ENCODE measurements at places on chromosomes 13 and 19.

- DNase-seq: no peak
Measured at GRCh38 chr13:60922576-60923231, 492.9 kb downstream of the PCDH20 start.

DNA sequence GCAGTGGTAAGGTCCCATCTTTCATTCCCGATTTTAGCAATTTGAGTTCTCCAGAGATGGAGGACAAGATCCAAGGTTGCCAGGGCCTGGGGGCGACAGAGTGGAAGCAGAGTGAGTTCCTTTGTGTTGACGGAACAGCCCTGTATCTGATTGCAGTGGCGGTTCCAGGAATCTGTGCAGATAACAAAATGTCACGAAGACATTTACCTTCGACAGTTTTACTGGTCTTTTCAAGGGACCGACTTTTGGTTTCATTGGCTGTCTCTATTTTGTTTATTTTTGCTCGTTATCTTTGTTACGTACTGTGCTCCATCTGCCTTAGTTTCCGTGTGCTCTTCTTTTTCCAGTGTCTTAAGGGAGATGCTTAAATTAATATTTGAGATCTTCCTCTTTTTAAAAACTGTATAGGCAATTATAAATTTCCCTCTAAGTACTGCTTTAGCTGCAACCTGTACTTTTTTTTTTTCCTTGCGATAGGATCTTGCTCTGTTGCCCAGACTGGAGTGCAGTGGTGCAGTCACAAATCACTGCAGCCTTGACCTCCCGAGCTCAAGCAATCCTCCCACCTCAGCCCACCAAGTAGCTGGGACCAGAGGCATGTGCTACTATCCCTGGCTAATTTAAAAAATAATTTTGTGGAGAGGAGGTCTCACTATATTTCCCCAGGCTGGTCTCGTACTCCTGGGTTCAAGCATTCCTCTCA, 23.2 kb downstream of the KDM4B start:
- no peak for DNase-seq

DNA sequence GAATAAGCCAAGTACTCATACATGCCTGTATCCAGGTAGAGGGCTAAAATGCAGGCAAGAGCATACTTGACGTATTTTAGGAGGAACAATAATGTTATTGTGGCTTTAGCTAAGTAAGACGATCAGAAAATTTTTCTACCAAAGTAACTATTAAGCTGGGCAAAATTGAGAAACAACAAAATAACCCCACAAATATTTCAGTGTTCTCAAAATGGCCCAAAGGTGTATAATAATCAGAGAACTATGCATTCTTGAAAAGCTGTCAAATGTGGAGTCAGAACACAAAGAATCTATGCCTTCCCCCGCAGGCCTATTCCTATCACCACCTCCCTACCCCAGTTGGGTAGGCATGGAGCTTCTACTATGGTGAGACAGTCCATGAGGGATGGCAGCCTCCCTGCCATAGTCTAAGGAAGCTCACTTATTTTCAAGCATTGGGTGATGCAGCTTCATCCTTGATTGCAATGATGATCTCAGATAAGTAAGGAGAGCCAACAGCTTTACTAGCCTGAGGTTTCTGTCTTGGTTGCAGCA, 1132.5 kb upstream of the SPRY2 start:
- DNase-seq: no peak

GRCh38 chr19:35015270-35015953, 14.9 kb upstream of the SCN1B start:
- no peak for DNase-seq

DNA sequence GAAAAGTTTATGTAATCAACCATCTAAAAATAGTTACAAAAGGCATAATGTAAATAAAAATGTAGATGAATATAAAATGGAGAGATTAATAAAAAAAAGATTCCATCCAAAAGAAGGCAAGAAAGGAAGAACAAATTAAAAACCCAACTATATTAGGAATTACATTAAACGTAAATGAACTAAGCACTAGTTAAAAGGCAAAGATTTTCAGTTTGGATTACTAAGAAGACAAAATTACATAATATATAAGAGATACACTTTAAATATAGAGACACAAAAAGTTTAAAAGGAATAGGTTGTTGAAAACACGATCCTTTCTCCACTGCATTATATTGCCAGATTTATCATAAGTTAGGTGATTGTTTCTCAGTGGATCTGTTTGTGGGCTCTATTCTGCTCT, 27.3 kb downstream of the NUFIP1 start:
- DNase-seq: no peak
